Lung (tissue), 17 donors: ENCODE measurements at places on chromosomes 3 and 15. TPM values are rescaled to one million over a fixed set of nuclear protein-coding genes. Genes with fewer than 3 reads are reported as not detected.
A peak's percentile ranks its signal among the peaks of the same experiment; 100 is the strongest.

The MUC4 gene
- 32.0 TPM for total RNA-seq

The ECT2 gene
- total RNA-seq = 10.9 TPM

The AADACL2 gene
- not detected for total RNA-seq

The HES1 gene
- total RNA-seq = 30.8 TPM

- no peak for DNase-seq
Measured at GRCh38 chr3:152156880-152157279, 111.8 kb upstream of the MBNL1 start.

GRCh38 chr3:12777171-12777570 is 18.1 kb upstream of the TMEM40 start:
- DNase-seq = no peak

DNA sequence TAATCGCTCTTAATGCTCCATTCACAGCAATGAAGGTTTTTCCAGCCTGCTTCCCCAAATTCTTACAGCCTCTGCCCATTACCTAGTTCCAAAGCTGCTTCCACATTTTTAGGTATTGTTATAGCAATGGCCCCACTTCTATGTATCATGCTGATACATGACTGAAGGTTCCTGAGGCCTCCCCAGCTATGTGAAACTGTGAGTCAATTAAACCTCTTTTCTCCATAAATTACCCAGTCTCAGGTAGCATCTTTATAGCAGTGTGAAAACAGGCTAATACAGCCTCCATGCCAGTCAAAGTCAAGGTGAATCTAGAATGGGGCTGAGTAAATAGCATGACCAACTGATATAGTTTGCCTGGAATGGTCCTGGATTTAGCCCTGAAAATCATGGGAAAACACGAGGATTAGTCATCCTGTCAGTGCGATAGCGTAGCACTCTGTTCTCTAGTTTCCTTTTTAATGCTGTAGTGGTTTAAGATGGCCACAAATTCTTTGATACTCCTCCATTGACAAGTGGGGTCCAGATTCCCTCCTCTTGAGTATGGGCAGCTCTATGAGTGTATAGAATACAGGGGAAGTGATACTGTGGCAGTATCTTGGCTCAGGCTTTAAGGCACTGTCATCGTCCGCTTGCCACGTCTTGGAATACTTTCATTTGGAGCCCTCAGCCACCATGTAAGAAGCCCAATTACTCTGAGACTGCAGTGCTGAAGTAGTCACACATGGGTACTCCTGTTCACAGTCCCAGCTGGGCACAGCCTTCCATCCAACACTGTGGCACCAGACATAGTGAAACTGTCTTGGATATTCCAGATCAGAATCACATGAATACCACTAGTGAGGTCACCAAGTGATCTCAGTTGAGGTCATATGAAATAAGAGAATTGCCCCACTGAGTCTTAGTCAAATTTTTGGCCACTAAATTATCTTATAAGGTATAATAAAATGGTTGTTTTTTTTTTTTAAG is 94.0 kb upstream of the PLCL2 start:
- no peak for DNase-seq

DNA sequence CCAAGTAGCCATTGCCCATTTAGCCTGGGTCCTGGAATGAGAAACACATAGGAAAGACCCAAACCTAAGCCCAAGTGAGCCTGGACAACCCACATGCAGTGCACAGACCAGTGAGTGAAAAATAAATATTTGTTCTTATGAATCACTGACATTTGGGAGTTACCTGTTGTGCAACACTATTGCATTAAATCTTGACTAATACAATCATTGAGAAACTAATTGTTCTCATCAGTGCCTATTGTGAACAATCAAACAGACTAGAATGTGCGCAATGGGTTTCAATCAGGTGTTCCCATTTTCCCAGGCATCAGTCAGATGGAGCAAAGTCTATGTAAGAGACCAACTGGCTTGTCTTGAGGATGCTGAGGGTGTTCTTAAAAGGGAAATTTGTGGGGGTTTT is 54.7 kb upstream of the CNOT10 start:
- DNase-seq = no peak

DNA sequence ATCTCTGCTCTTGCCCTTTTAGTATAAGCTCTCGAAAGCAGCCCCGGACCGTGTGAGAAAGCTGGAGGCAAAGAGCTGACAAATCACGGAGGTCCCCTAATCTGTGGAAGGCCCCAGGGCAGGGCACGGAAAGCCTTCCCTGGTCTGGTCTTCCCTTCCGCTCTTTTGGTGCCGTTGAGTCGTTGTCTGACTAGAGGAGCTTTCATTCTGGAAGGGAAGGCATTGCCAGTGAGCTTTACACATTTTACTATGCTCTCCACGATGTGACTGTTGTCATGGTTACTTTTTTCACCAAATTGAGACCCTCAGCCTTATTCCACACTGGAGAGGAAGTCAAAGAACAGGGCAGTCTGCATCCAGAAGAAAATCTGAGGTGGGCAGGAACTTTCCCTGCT is 71.7 kb downstream of the CYP19A1 start:
- no peak for DNase-seq

DNA sequence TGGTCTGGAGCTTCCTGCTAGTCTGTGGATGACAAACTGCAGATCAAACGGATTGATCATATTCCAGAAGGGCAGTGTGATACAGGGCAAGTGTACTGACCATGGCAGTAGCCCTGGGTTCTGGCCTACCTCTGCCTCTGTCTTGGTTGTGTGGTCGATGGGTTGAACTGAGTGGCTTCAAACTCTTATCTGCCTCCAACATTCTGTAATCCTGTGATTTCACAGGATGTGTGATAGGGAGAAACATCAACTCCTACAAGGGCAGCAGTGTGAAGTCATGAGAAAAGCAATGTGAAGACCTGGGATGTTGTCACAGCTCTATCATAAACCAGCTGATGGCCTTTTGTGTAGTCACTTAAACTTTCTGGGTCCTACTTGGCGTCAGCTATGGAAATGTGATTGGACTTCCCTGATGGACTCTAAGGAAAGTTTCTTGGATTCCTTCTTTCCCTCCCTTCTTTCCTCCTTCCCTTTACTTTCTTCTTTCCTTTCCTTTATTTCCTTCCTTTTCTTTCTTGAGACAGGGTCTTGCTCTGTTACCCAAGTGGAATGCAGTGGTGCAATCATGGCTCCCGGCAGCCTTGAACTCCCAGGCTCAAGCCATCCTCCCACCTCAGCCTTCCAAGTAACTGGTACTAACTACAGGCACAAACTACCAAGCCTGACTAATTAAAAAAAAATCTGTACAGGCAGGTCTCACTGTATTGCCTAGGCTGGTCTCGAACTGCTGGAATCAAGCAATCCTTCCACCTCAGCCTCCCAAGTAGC is 114.8 kb downstream of the BBX start:
- DNase-seq = no peak

DNA sequence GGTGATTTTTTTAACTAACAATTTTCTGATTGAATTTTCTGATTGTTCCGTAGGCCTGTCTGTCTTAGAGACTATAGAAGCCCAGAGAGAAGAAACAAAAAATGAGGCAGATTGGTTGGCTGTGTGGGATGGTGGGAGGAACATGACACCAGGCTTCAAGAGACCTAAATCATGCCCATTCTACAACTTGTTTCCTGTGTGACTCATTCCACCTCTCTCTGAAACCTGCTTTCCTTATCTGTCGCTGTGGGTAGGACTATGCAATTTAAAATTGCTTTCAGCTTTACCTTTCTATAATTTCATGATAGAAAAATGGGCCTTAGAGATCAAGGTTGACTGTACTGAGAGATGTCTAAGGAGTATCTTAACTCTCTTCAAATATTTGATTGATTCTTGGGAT is 44.5 kb downstream of the OXNAD1 start:
- DNase-seq = no peak

DNA sequence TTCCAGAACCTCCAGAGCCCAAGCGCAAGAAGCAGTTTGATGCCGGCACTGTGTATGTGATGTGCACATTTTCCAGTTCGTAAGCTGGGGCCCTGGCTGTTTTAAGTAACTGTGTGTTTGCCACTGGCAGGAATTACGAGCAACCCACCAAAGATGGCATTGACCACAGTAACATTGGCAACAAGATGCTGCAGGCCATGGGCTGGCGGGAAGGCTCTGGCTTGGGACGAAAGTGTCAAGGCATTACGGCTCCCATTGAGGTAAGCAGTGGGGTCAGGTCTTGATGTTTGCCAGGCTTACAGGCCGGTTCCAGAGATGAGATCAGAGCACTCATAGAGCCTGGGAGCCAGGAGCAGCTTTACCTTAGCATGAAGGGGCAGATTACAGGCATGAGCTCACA is 28.4 kb downstream of the RBM5 start:
- DNase-seq = no peak

- DNase-seq = peak; percentile 73
Measured at GRCh38 chr15:74240002-74240568, 4.0 kb downstream of the CCDC33 start.

DNA sequence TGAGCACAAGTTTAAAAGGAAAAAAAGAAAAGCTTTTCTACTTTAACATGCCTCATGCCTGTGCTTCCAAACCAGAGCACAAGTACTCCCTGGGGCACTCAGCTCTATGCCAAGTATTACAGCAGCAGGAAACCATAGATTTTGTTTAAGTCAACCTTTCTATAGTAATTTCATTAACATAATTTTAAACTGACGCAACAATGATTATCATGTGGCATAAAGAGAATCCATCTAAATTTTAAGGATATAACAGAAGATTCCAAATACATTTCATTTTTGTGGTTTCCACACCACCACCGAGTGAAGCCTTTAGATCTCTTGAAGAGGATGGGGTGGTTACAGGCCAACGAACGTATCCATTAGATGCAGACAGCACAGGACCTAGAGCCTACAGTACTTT is 112.1 kb downstream of the TNIK start:
- DNase-seq = no peak

- no peak for DNase-seq
Measured at GRCh38 chr3:71962561-71963240, 177.8 kb upstream of the PROK2 start.

GRCh38 chr3:197001106-197001971 is 28.3 kb downstream of the MELTF start:
- DNase-seq = no peak

DNA sequence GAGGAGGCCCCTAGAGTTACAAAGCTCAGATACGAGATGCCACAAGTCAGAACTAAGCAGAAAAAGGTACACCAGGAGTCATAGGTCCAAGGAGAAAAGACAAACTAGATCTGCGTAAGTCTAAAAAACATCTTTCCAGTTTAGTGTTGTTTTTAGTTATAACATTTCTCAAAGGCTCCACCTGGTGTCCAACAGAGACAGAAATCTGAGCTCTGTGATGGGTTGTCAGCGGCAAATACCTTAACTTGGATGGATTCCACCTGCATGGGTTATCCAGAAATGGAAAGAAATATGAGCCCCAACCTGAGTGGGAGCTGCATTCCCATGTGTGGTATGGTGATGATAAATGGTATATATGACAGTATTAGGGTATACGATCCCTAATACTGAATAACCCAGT is 238.6 kb upstream of the CHRM5 start:
- no peak for DNase-seq

DNA sequence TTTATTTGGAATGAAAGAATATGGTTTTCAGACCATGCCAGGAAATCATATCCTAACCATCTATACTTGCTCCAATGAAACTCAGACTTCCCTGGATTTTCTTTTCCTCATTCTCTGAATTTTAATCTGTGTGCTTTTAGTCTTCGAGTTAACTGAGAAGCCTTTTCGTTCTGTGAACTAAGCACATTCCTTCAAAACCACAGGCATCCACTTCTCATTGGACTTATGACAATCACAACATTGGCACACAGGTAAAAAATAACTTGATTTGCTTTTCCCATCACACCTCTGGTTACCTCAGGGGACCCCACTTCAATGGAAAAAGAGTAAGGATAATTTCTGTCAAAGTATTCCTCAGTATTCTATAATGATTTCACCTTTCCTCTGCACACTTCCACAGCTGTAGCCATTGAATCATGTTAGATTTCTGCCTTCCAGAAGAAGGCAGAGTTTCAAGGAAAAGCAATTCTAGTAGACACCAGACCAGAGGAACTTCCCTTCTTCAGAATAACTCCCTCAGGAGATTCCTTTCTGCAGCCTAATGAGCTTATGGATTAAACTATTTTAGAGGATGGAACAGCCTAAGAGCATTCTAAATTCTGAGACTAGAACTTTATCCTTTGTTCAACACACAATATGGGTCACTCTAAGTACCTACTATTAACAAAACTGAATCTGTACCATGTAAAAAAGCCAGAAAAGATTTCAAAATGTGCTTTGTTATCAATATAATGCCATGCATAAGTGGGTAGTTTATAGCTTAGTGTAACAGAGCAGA is 15.9 kb downstream of the COMMD2 start:
- no peak for DNase-seq

GRCh38 chr3:187769771-187770170 is 24.5 kb upstream of the BCL6 start:
- no peak for DNase-seq
